Activated CD8-positive, alpha-beta memory T cell treated with anti-CD3 and anti-CD28 coated beads for 48 hours (primary cell): ENCODE measurements at places on chromosomes 5 and 9.

DNA sequence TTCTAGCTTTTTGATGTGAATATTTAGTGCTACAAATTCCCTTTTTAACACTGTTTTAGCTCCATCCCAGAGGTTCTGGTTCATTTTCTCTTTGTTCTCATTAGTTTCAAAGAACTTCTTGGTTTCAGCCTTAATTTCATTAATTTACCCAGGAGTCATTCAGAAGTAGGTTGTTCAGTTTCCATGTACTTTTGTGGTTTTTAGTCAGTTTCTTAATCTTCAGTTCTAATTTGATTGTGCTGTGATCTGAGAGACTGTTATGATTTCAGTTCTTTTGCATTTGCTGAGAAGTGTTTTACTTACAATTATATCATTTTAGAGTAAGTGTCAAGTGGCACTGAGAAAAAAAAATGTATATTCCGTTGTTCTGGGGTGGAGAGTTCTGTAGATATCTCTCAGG is 240.1 kb upstream of the RASA1 start:
- no peak for DNase-seq

GRCh38 chr9:73230251-73230650 is 78.6 kb downstream of the ANXA1 start:
- DNase-seq = no peak

- DNase-seq = no peak
Observed at GRCh38 chr9:69946800-69947437, 96.7 kb upstream of the MAMDC2 start.

GRCh38 chr5:8234179-8234770 is 365.3 kb downstream of the MTRR start:
- DNase-seq = no peak

- DNase-seq = no peak
Observed at GRCh38 chr5:76787237-76787636, 31.6 kb upstream of the F2RL1 start.

- no peak for DNase-seq
Observed at GRCh38 chr9:107836300-107836699, 346.7 kb upstream of the KLF4 start.

DNA sequence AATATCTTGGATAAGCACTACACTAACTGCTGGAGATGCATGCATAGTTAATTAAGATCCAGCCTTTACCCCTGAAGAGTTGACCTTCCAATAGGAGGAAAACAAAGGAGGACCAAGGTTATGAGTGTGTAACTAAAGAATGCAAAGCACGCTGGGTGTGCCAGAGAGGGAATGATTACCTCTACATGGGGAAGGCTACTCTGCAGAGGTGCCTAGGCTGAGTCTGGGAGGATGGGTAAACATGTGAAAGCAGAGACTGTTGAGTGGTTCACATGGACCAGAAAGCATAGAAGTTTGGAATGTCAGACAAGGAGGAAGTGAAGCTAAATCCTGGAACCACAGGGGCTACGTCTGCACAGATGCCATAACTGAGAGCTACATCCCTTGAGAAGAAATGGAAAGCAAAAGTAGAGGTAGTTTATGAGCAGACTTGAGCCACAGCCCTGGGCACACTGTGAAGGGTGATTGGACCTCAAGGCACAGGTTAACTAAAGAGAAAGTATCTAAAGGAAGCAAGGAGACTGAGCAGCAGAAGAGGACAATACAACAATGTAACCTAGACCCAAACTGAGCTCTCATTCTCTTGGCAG is 176.2 kb downstream of the DENND1A start:
- no peak for DNase-seq

DNA sequence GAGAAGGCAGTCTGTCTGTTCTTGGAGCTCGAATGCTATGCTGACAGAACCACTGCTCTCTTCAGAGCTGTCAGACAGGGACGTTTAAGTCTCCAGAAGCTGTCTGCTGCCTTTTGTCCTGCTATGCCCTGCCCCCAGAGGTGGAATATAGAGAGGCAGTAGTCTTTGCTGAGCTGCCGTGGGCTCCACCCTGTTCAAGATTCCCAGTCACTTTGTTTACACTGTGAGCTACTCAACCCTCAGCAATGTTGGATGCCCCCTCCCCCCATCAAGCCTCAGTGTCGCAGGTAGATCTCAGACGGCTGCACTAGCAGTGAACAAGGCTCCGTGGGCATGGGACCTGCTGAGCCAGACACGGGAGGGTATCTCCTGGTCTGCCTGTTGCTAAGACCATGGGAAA is 344.2 kb downstream of the TMEM161B start:
- no peak for DNase-seq

- DNase-seq = no peak
Observed at GRCh38 chr9:17665450-17665849, 86.6 kb downstream of the SH3GL2 start.

DNA sequence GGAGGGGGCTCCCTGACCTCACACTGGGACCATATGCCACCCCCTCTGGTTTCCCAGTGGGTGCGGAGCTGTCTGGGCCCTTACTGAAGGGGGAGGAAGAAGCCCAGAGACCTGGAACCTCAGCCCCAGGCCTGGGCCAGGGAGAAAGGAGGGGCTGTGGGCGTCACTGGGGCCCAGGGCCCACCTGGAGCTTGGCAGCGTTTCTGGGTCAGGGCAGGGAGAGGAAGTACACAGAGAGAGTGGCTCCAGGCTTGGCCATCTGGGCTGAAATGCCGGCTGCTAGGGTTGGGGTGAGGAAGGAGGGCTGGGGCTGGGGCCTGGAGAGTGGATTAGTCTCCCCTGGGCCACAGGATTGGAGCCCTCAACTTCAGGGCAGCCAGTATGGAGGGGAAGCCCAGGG is 6.4 kb upstream of the DAB2IP start:
- DNase-seq = no peak

- DNase-seq = no peak
Observed at GRCh38 chr9:137128158-137128861, 10.6 kb upstream of the GRIN1 start.

- DNase-seq = no peak
Observed at GRCh38 chr9:37876376-37876775, 27.6 kb downstream of the SLC25A51 start.

- no peak for DNase-seq
Observed at GRCh38 chr9:127935765-127936221, 1.9 kb downstream of the DPM2 start.

GRCh38 chr9:33426843-33427293 is 20.5 kb downstream of the AQP3 start:
- no peak for DNase-seq

DNA sequence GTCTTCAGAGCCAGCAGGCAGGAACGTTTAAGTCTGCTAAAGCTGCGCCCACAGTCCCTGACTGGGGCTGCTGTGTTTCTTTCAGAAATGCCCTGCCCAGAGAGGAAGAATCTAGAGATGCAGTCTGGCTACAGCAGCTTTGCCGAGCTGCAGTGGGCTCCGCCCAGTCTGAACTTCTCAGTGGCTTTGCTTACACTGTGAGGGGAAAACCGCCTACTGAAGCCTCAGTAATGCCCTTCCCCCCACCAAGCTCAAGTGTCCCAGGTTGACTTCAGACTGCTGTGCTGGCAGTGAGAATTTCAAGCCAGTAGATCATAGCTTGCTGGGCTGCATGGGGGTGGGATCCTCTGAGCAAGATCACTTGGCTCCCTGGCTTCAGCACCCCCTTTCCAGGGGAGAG is 78.4 kb downstream of the SREK1 start:
- DNase-seq = no peak

- no peak for DNase-seq
Observed at GRCh38 chr9:99953861-99954507, 47.5 kb downstream of the STX17 start.

DNA sequence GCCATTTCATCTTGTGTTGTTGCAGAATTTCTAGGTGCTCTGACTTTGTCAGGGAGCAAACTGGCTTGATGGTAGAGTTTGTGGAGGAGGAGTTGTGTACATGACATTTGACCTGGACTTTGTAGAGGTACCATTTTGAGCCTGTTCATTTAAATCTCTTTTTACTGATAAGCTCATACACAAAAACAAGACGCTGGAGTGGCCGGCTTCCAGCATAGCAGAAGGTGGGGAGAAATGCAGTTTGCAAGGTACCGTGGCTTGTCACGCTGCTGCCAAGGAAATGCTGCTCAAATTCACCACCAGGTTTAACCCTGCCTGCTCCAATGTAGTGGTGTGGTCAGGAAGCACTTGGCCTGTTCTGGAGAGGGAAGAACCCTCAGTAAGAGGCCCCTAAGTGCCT is 18.9 kb upstream of the IQGAP2 start:
- no peak for DNase-seq

DNA sequence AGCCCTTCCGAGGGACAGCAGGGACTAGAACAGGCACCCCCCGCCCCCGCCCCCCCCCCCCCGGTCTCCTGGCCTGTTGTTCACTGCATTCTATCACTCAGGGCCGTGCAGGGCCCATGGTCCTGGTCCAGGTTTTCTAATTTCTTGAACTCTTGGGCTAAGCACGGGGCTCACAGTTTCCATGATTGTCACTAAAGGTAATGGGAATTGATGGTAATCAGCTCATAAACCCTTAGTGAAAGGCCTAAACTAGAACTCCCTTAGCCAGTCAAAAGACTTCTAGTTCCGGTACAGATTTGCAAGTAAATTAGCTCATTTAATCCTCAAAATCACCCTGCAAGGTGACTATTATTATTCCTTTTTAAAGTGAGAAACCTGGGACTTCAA is 14.7 kb upstream of the PWWP2A start:
- DNase-seq = no peak

DNA sequence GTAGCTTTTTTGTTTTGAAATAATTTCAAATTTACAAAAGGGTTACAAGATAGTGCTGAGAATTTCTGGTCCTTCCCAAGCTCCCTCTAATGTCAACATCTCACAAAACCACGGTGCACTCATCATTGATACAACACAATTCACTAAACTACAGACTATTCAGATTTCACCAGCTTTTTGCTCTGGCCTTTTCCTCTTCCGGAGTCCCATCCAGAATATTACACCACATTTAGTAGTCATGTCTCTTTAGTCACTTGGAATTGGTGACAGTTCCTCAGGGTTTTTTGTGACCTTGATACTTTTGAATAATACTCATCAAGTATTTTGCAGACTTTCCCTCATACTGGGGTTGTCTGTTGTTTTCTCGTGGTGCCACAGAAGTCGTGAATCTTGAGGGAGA is 484.0 kb downstream of the GADD45G start:
- no peak for DNase-seq

DNA sequence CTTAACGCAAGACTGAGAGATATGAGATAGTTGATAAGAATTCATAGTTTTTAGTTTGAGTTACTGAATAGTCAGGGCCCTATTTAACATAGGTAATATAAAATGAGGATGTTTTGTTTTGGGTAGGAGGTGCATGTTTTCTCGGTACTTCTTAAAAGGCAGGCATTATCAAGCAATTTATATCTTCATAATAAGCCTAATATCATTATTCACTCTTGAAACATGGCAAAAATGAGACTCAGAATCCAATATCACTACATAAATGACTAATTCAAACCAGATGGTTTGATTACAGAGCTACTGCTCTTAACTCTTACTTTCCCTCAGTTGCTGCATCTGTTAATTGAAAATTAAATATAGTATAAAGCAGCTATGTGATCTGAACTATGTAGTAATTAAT is 2038.7 kb downstream of the EFNA5 start:
- DNase-seq = no peak

DNA sequence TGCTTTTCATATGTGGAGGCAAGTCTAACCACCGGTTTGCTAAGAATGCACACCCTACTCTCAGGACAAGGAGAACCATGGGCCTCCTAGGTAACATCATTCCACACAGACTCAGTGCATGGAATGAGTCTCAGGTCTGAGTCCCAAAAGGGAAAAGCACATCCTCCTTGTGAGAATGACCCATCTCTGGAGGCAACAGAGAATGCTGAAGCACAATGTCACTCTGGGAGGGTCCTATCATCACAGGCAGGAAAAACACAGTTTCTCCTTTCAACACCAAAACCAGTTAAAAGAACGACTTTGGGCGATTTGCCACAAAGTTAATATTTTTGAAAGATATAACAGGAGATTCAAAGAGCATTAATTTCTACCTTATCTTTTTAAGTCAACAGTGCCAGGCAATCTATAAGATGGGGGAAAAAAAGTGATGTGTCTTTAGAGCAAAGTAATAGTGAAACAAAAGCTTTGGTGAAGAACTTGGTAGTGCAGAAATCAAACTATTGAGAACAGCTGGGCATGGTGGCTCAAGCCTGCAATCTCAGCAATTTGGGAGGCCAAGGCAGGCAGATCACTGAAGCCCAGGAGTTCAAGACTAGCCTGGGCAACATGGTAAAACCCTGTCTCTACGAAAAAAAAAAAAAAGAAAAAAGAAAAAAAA is 97.3 kb downstream of the OXCT1 start:
- no peak for DNase-seq

GRCh38 chr5:173670130-173670651 is 53.7 kb upstream of the BOD1 start:
- DNase-seq = no peak

DNA sequence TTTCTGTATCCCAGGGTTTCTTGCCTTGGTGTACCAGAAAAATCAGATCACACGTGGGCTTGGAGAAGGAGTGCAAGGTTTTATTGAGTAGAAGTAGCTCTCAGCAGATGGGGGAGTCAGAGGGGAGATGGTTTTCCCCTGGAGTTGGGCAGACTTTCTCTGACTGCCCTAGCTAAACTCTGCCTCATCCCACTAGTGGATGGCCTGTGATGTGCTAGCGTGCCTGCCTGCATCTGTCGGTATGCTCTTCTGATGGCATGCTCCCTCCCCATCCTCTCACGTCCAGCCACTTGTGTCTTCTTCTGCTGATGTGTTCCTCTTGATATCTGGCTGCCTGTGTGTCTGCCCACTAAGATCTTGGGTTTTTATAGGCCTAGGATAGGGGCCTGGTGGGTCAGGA is 616.1 kb upstream of the RGMB start:
- DNase-seq = no peak

DNA sequence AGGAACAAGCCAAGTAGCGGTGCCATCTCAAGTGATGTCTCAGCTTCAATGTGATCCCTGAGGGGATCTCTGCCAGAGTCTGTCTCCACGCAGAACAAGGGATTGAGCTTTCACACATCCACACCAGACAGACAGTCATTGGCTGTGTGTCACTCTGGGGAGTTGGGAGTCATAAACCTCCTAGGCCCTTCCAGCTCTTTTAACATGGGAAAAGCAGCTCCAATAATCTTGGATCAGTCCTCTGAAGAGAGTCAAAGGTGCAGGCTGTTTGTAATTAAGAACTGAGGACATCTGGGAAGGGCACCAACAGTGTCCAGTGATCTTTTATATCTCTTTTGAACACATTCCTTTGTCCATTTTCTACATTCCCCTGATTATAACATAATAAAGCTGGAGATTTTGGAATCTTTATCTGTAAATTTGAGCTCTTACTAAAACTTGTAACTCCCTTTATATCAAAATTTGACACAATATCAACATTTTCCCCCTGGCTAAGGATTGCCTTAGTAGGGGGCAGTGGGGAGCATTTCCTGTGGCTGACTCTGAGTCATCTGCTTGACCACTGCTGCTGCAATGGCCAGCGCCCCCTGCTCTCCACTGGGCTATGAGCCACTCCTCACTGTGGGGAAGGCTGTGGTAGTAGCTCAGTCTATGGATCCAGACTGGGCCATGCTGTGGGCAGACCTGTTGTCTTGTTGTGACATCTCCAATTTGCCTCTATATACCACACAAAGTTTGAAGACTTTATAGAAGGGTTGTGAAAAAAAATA is 284.4 kb downstream of the OSTF1 start:
- DNase-seq = no peak

GRCh38 chr9:91658513-91659105 is 235.0 kb upstream of the NFIL3 start:
- DNase-seq = no peak
